Left ventricle myocardium superior (tissue), 1 donor: ENCODE measurements at places on chromosomes 16 and 17. TPM values are rescaled to one million over a fixed set of nuclear protein-coding genes. Genes with fewer than 3 reads are reported as not detected.

Gene GLOD4
- 29.9 TPM for total RNA-seq

Gene TEKT1
- not detected for total RNA-seq

Gene SCPEP1
- total RNA-seq, result 90.0 TPM

Gene SLC52A1
- total RNA-seq, result not detected

Gene MYH13
- total RNA-seq, result not detected

Gene HOXB1
- total RNA-seq, result not detected

Gene MEIOC
- total RNA-seq, result not detected

Gene HYDIN
- 0.82 TPM for total RNA-seq

Gene TMC7
- 1.1 TPM for total RNA-seq

Gene MAPT
- 42.2 TPM for total RNA-seq

Gene OTOP3
- total RNA-seq, result not detected

Gene CASKIN1
- total RNA-seq, result 9.2 TPM

Gene KRTAP3-2
- total RNA-seq, result not detected

Gene TBC1D3C
- not detected for total RNA-seq

Gene ADORA2B
- total RNA-seq, result 0.57 TPM

Gene G6PC1
- total RNA-seq, result not detected

Gene SCNN1B
- 1.4 TPM for total RNA-seq

Gene SMPD3
- 1.2 TPM for total RNA-seq

Gene AIPL1
- not detected for total RNA-seq

Gene TUBG1
- 46.0 TPM for total RNA-seq

Gene FNDC8
- not detected for total RNA-seq

Gene EFCAB5
- total RNA-seq, result 0.35 TPM

Gene NT5C3B
- 19.3 TPM for total RNA-seq

Gene IRX5
- 0.47 TPM for total RNA-seq

Gene BCO1
- not detected for total RNA-seq

Gene HBA2
- total RNA-seq, result 37.2 TPM

Gene CLEC10A
- 4.4 TPM for total RNA-seq

Gene NPIPB13
- 3.5 TPM for total RNA-seq

Gene TPSB2
- 7.3 TPM for total RNA-seq
